ENCODE measurements at places on chromosomes 5 and 9.

DNA sequence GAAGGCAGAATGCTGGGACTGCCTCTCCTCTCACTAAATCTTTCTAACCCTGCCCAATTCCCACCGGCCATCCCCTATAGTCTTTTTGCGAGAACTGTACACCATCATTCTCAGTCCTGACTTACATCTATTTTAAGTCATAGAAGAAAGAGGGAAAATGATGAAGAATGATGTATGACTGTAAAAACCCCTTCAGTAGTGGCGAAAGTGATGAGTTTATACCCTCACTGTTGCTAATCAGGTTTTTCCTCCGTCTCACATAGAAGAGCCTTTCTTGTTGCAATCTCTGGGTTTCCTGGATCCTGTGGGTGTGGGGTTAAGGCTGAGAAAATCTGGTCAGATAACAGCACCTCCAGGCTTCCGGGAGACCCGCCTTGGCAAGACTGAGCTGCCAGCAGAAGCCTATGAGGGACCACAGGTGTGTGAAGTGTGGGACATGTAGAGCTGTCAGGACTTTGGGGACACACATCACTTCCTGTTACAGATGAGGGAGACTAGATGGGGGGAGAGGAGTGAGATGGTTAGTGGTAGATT is 147.1 kb upstream of the SLC12A2 start:
- DNase-seq, result no peak

- peak; percentile 32 for DNase-seq
Observed at GRCh38 chr9:93575796-93576257, 557 bp upstream of the PHF2 start.

DNA sequence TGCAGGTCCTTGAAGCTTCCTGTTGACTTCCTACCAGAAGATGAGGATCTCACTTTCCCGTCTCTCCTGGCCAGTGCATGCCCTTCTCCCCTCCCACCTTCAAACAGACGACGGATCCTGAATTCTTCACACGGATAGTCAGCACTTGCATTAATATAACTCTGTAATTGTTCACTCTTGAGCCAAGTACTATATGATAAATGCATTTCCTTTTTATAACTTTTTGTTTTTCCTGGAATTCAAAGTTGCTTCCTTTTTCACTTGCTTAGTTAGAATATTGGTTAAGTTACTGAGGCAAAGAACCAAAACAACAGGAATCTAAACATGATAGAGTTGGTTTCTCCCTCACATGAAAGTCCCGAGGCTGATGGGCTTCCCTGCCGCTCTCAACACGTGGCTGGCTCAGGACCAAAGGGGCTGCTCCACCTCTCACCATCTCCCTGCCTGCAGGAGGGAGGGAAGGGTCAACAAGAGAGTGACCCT is 20.2 kb upstream of the EGFL7 start:
- peak; percentile 70 for DNase-seq

DNA sequence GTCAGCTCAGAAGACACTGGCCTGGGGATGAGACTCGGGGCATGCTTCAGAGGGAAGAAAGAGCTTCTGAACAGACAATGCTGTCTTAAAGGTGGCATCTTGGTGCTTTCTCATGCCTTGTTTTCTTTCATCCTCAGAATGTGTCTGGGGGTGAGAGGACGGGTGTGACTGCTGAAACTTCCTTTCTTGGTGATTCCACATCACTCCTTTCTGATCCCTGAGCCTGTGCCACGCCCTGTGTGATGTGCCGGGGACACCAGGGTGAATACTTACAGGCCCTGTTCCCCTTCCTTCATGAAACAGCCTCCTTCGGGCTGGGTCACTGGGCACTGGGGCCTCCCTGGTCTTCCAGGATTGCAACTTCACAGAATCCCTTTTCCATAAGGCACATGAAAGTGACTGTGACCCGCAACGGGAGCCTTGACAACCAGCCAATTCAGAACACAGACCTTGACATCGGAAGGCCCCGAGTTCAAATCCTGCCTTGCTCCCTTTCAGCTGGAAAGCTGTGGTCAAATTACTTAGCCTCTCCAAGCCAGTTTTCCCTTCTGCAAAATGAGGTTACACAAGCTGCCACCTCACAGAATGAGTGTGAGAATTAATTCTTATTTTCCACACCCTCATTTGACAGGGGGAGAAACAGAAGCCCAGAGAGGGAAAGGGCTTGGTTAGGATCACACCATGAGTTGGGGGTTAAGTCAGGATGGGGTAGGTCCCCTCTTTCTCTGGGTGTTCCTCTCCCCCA is 44.1 kb upstream of the IL17B start:
- no peak for DNase-seq

GRCh38 chr5:139633295-139634027 is 14.7 kb upstream of the CXXC5 start:
- peak; percentile 74 for DNase-seq

All from dermis microvascular lymphatic vessel endothelial cell (primary cell).